ENCODE measurements at places on chromosomes 11 and 22.

DNA sequence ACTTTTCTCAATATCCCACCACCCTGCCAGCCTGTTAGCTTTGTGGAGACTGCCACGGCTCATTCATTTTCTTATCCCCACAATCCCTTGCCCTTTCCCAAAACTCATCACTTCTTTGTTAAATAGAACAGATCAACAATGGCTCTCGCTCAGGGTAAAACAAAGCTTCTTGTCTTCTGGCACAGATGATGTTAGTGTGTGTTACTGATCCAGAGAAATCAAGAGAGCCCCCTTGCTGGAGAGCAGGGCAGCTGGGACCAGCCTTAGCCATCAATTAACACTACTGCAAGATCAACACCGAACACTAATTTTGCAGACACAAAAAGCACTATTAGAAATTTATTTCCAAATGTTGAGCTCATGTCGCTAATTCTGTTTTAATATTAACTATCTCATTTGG, 420.9 kb downstream of the TENM4 start:
- DNase-seq = no peak

DNA sequence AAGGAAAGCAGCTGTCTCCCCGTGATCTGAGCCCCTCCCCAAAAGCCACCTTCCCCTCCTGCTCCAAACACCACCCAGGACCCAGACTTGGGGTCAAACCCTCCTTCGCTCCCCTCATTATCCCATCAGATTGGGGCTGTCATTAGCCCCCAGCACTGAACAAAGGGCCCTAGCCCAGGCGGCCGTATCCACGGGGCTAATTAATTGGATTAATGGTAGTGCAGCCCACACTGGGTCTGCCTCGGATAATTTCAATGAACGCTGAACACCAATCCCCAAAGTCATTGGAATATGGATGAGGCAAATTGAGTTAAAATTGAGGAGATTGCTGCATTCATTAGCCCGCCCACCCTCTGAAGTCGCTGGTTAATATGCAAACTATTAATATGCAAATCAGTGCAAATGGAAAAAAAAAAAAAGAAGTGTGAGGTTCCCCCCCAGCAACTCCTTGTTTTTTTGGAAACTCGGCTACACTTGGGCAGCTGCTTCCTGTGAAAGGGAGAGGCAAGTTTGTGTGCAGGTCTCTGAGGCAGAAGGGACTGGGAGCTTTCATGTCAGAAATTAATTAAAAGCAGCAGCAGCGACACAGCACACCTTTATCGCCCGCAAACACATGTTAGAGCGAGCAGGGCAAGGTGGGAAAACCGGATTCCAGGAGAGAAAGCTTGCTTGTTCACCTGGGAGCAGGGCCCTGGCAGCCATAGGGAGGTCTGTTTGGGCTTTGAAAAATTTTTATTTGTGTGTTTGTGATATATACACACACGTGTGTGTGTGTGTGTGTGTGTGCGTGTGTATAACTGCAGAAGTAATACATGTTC, 517.8 kb downstream of the MIAT start:
- no peak for DNase-seq

GRCh38 chr11:133234883-133235282, 297.4 kb downstream of the OPCML start:
- DNase-seq = no peak

- DNase-seq = no peak
These were observed 27.8 kb downstream of the ANO1 start for GRCh38 chr11:70105755-70106571.

DNA sequence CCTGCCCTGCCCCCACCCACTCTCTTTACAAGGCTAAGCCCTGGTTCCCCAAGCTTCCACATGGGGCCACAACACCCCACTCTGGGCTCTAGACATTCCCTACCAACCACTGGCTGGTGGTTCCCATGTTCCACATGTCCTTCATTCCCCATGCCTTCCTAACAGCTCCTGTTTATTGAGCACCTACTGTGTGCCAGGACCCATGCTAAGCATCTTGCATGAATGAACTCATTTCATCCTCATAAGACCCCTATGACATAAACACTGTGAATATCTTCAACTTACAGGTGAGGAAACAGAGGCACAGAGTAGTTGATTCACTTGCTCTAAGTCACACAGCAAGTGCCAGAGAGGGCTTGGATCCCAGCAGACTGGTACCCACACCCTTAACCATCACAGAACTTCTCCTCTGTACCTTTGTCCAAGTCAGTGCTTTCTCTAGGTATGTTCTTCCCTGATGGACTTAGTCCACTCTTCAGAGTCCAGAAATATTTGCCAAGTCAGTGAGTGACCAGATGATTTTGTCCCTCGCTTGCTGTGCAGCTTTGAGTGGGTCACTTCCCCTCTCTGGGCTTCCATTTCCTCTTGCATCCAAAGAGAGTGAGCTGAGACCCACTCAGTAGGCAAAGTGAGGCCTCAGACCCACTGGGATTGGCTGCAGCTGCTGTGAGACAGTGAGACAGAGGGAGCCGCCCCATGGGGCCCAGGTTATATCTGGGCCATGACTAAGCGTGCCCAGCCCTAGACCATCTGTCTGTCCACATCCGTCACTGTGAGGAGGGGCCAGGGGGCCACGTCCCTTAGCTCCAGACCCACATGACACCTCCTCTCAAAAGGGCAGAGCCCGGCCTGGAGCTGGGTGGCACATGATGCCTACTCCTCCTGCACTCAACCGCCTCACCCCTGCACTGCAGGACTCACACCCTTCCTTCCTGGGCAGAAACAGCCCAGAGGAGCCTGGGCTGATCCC, 132.4 kb downstream of the MN1 start:
- peak; percentile 65 for DNase-seq

- DNase-seq = no peak
These were observed 58.9 kb upstream of the MYEOV start for GRCh38 chr11:69234740-69235710.

DNA sequence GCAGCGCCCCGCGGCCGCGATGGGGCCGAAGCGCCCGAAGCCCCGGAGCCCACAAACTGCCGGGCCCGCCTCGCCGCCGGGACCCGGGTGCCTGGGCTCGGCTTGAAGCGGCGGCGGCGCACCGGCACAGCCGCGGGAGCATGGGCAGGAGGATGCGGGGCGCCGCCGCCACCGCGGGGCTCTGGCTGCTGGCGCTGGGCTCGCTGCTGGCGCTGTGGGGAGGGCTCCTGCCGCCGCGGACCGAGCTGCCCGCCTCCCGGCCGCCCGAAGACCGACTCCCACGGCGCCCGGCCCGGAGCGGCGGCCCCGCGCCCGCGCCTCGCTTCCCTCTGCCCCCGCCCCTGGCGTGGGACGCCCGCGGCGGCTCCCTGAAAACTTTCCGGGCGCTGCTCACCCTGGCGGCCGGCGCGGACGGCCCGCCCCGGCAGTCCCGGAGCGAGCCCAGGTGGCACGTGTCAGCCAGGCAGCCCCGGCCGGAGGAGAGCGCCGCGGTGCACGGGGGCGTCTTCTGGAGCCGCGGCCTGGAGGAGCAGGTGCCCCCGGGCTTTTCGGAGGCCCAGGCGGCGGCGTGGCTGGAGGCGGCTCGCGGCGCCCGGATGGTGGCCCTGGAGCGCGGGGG, 346 bp downstream of the FJX1 start:
- DNase-seq = no peak

DNA sequence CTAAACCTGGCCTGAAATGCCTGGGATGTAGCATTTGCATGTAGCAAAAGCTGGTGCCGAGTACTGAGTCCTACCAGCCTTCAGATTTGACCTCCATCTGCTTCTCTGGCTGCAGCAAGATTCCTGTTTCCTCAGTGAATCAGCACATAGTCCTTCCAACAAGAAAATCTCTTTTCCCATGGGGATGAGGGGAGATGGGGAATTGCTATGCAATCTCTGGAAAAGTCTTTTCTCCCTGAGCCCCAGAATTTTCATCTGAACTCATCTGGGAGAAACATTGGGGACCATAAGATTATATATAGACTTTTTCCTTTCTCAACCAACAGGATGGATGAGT, 32.0 kb upstream of the YWHAH start:
- no peak for DNase-seq

- DNase-seq = no peak
These were observed 569.9 kb upstream of the CADM1 start for GRCh38 chr11:116073854-116074837.

- DNase-seq = no peak
These were observed 778 bp downstream of the KDELR3 start for GRCh38 chr22:38468443-38469305.

DNA sequence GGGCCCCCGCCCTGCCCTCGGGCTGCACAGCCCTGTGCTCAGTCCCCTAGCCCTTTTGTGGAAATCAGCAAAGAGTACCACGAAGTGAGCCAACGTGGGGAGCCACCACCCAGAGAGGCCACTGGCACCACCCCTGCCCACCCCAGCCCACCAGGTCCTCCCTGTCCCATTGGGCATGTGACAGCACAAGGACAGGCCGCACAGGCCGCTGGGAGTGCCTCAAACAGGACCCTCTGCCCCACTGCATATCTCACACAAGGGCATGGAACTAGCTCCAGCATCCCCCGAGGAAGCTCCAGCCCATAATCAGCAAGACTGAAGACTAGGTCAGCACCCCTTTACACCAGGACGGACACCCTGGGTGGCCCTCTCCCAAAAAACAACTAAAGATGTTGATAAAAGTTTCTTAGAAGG, 29.7 kb downstream of the GNB1L start:
- no peak for DNase-seq

DNA sequence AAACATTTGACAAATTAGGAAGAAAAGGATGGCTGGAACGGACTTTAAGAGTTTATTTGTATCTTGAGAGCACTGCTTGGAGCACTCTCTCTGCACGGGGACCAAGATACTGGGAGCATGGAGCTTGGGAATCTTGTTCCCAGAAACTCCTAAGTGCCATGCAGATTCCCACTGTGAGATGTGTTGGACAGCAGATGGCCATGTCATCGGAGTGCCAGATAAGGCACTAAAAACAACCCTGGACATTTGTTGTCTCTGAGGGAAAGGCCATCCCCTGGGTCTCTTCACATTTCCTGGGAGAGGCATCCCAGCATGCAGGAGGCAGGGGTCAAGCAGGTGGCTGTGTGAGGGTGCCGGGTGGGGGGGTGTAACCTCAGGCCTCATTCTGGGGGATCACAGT, 2.9 kb downstream of the KIRREL3 start:
- DNase-seq = no peak

DNA sequence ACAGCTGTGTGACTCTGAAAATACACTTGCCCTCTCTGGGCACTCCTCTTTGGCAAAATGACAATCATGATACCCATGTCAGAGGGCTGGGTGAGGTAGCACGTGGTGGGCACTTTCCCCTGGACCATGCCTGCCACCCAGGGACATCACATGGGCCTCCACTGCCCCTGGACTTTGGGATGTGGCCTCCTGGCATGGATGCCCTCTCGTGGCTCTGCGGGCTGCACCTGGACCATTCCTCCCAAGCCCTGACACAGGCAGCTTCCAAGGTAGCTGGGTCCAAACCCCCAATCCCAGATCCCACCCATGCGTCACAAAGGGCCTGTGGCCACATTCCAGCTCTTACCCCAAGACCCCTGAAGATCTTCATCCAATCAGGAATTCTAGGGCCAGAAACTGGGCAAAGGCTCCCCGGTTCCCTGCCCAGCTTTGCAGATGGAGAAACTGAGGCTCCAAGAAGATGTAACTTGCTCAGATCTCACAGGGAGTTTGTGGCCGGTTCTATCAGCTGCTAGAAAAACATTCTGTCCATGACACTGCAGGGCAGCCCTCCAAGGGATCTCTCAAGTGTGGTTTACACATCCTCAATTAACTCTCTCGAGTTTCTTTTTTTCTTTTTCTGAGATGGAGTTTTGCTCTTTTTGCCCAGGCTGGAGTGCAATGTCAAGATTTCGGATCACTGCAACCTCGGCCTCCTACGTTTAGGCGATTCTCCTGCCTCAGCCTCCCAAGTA, 35.4 kb upstream of the CYB5R3 start:
- no peak for DNase-seq

GRCh38 chr11:30420233-30420787, 97.4 kb downstream of the ARL14EP start:
- no peak for DNase-seq

GRCh38 chr11:127369356-127369755, 368.8 kb upstream of the KIRREL3 start:
- DNase-seq = no peak

GRCh38 chr11:87463486-87464102, 425.9 kb downstream of the TMEM135 start:
- peak; percentile 52 for DNase-seq

- peak; percentile 77 for DNase-seq
These were observed 4.9 kb upstream of the ATP6V1E1 start for GRCh38 chr22:17633217-17633997.

GRCh38 chr11:24357620-24358410, 139.0 kb upstream of the LUZP2 start:
- DNase-seq = no peak

- no peak for DNase-seq
These were observed 80.6 kb upstream of the CLDN5 start for GRCh38 chr22:19604711-19605268.

DNA sequence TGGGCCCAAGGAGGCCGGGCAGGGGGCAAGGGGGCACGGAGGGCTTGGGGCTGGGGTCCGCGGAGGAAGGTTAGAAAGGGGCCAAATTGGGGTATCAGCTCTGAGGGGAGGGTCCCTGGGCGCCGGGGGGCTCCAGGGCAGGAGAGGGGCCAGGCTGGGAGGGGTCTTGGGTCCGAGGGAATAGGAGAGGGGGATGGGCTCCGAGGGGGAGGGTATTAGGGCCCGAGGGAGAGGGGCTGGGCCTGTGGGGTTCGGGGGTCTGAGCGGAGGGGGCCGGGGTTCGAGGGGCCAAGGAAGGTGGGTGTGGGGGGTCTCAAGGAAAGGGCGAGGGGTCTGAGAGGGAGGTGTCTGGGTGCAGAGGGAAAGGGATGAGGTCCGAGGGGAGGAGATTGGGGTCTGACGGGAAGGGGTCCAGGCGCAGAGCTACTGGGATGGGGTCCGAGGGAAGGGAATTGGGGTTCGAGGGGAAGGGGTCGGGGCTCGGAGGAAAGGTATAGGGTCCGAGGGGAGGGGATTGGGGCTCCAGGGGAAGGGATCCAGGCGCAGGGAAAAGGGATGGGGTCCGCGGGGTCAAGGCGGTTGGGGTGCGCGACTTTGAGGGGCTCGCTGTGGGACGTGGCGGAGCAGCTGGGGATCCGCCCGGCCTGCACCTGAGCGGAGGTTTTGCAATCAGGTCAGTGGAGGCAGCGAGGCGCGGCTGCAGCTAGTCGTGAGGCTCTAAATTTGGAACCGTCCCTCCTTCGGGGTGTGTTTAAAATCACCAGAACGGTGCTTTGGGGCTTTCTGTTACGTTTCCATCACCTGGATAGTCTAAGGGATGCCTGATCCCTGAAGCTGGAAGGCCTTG, 728 bp downstream of the CTTN start:
- no peak for DNase-seq

GRCh38 chr11:304061-304506, 3.5 kb upstream of the IFITM2 start:
- no peak for DNase-seq

DNA sequence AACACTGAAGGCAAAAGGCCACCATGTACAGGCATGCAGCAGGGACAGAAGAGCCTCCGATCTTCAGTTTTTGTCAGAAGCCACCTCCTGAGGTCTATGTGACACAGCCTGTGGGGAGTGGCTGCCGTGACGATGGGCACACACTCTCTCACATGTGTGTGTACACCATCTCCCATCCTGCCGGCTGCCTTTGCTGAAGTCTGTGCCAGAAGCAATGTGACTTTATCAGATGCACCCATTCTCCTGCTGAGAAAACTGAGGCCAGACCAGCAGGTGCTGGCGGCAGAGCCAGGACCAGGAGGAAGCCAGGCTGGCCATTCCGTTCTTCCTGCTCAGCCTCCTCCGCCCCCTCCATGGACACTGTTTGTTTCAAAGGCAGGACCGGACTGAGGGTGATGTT, 16.7 kb downstream of the SHANK2 start:
- no peak for DNase-seq

- DNase-seq = no peak
These were observed 10.8 kb upstream of the COMT start for GRCh38 chr22:19930551-19931486.

GRCh38 chr11:86151174-86152005, 82.5 kb upstream of the PICALM start:
- DNase-seq = peak; percentile 57

All from NCI-H226 (cell line).